Activated CD4-positive, alpha-beta T cell treated with anti-CD3 and anti-CD28 coated beads, Interleukin-2, amount 10 ng/mL, durations not matched to agents 24 days and 14 days (primary cell): ENCODE measurements at places on chromosomes 1 and 21.
A peak's percentile ranks its signal among the peaks of the same experiment; 100 is the strongest.

GRCh38 chr1:182972231-182972630 is 19.3 kb upstream of the SHCBP1L start:
- H3K4me1 ChIP-seq = no peaks in the 10 kb centered on the region
- no peak overlapping the region for H3K27ac ChIP-seq
- peaks cover 34% of the 10 kb centered on the region for H3K27me3 ChIP-seq
- no peak for DNase-seq

GRCh38 chr1:165235777-165236291 is 120.7 kb downstream of the LMX1A start:
- no peak overlapping the region for H3K4me3 ChIP-seq
- H3K36me3 ChIP-seq = peaks cover 2% of the 10 kb centered on the region
- DNase-seq = no peak
- H3K27me3 ChIP-seq = peaks cover 57% of the 10 kb centered on the region
- no peaks in the 10 kb centered on the region for H3K4me1 ChIP-seq
- H3K27ac ChIP-seq = no peak overlapping the region

GRCh38 chr1:75338616-75339483 is 204.7 kb downstream of the LHX8 start:
- no peak for DNase-seq
- no peaks in the 10 kb centered on the region for H3K4me1 ChIP-seq
- no peaks in the 10 kb centered on the region for H3K36me3 ChIP-seq

DNA sequence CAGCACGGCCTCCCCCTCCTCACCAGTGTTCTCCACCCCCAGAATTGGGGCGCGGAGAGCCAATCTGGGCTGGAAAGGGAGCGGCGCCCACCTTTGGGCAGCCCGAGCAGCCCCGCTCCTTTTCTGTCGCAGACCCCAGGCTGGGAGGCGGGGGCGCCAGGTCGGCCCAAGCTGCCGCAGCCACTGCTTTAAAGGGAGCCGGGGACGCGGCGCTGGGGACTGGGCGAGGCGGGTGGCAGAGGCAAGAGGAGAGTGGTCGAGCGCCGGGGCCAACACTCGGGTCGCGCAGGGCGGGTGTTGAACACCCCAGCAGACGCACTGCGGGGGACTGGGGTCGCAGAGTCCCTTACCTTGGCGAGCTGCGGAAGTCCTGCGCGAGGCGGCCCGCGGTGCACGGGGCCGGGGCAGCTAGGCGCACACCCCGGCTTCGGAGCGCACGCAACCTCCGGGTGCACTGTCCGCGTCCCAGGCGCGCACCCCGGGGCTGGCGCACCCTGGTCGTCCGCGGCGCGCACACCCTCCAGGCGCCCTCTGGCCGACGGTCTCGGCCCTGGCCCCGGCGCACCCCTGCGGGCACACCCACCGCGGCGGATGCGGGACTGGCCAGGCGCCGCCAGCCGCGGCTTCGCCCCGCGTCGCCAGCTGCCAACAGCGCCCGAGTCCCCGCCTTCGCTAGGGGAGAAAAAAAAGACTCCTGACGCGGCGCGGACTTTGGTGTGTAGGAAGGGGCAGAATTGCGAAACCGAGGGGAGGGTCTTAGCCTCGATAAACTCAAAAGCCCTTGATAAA is at the start of gene KANK4:
Gene KANK4, minus strand, starts transcription at position 679 of the 789 bp plus-strand sequence. CDS start 37,870 bp downstream, outside the sequence.
- no peak within 1 kb of the TSS for H3K27ac ChIP-seq
- H3K4me1 ChIP-seq = no peaks in the 10 kb centered on the region
- DNase-seq = no peak
- H3K27me3 ChIP-seq = peaks cover 35% of the 10 kb centered on the region

DNA sequence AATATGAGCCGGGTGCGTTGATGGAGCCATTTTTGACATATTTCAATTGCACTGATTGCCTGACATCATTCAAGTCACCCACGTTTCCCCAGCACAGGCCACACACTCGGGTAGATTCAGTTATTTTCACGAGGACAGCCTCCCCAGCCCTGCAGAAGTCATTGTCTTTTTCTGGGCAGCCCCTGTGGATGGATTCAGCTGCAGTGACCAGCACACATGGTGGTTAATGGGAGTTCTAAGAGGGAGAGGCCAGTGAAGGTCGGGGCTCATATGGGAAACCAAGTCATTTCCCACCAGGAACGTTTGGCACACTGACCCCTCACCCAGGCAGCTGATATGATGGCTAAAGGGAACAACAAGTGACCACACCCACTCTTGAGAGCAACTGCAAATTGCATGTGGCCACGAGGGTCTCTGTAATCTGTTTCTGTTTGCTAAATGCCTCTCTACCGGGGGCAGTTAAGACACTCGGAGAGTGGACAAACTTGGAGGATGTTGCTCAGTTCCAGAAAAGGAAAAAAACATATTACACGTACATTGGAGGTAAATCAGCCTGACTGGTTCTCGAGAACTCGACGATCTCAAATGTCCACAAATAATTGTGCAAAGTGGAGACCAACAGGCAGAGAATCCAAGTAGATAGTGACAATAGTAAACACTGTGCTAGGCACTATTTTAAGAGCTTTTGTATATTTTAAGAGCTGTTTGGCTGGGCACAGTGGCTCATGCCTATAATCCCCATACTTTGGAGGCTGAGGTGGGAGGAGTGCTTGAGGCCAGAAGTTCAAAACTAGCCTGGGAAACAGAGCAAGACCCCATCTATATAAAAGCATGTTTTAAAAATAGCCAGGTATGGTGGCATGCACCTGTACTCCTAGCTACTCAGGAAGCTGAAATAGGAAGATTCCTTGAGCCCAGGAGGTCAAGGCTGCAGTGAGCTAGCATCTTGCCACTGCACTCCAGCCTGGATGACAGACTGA is 167.2 kb upstream of the IRF2BP2 start:
- H3K27ac ChIP-seq = no peak overlapping the region
- peak; percentile 56 for DNase-seq
- H3K36me3 ChIP-seq = peaks cover 11% of the 10 kb centered on the region
- H3K4me1 ChIP-seq = peaks cover 10% of the 10 kb centered on the region
- no peak overlapping the region for H3K4me3 ChIP-seq

GRCh38 chr1:233704170-233704897 is 90.4 kb downstream of the KCNK1 start:
- peaks cover 4% of the 10 kb centered on the region for H3K27me3 ChIP-seq
- no peak overlapping the region for H3K27ac ChIP-seq
- H3K36me3 ChIP-seq = no peaks in the 10 kb centered on the region
- no peaks in the 10 kb centered on the region for H3K4me1 ChIP-seq
- H3K4me3 ChIP-seq = no peak overlapping the region

GRCh38 chr1:41399145-41399795 is 38.0 kb downstream of the FOXO6 start:
- H3K4me1 ChIP-seq = no peaks in the 10 kb centered on the region
- no peak overlapping the region for H3K27ac ChIP-seq
- H3K27me3 ChIP-seq = peaks cover 25% of the 10 kb centered on the region
- no peak for DNase-seq
- no peaks in the 10 kb centered on the region for H3K36me3 ChIP-seq

GRCh38 chr1:81409262-81409661 is 391.5 kb upstream of the ADGRL2 start:
- no peaks in the 10 kb centered on the region for H3K27me3 ChIP-seq
- H3K4me3 ChIP-seq = no peak overlapping the region
- H3K36me3 ChIP-seq = no peaks in the 10 kb centered on the region

DNA sequence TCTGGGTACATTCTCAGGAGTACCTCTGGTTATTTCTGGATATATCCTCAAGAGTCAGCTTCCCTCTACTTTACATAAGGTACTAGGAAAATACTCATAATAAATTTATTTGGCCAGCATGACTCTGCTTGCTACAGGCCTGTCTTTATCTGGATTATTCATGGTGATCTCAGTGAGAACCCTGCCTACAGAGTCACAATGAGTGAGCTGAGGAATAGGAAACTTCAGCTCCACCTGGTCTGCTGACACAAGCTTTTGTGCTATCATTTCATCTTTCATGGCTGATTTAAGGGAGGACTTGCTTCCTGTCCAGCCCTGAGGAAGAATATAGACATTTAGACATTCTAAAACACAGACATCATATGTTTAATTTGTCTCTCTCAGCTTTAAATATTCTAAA is 19.5 kb upstream of the SUCO start:
- no peaks in the 10 kb centered on the region for H3K36me3 ChIP-seq
- DNase-seq = no peak
- H3K4me1 ChIP-seq = no peaks in the 10 kb centered on the region

GRCh38 chr1:223038288-223039006 is 104.6 kb downstream of the TLR5 start:
- no peaks in the 10 kb centered on the region for H3K36me3 ChIP-seq
- H3K4me3 ChIP-seq = no peak overlapping the region
- no peaks in the 10 kb centered on the region for H3K4me1 ChIP-seq
- H3K27me3 ChIP-seq = no peaks in the 10 kb centered on the region
- no peak overlapping the region for H3K27ac ChIP-seq
- no peak for DNase-seq

GRCh38 chr1:230068621-230068873 is 1.5 kb downstream of the GALNT2 start:
- H3K36me3 ChIP-seq = peaks cover 7% of the 10 kb centered on the region
- H3K27ac ChIP-seq = peak overlapping the region; percentile 95
- H3K27me3 ChIP-seq = no peaks in the 10 kb centered on the region
- DNase-seq = no peak
- peaks cover 49% of the 10 kb centered on the region for H3K4me1 ChIP-seq
- H3K4me3 ChIP-seq = peak overlapping the region; percentile 94

GRCh38 chr1:4160181-4160580 is 260.1 kb upstream of the C1orf174 start:
- H3K27ac ChIP-seq = no peak overlapping the region
- no peak overlapping the region for H3K4me3 ChIP-seq
- H3K36me3 ChIP-seq = no peaks in the 10 kb centered on the region
- H3K27me3 ChIP-seq = no peaks in the 10 kb centered on the region

DNA sequence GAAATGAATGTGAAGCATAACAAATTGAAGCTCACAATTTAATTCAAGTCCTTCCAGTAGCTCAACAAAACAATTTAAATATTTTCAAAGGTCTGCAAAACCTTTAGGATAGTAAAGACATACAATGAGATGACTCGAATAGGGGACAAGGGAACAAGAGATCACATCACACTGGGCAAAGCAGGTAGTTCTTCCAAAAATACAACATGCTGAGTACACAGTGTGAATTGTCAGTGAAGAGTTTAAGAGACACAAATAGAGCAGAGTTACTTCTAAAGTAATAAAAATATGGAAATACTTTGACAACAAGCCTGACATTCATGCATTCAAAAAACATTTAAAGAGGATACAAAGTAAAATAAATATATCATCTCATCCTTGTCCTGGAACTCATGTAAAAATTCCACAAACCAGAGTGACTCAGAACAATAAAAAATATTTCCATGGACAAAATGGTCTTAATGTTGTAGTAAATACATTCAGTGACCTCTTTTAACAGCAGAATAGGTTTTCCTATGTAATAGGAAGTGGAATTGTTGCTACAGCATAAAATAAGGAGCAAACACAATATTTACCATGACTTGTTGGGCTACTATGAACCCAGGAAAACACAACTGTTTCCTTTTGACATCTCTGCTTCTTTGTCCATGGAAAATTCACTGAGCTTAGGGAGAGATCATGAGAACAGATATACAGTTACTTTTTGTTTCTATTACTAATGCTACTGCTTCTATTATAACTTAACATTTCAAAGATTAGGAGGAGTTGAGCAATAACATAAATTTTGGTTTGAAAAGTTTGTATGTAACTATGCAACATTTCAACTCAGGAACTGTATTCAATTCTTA is 83.7 kb upstream of the BCL10 start:
- H3K27ac ChIP-seq = no peak overlapping the region
- no peaks in the 10 kb centered on the region for H3K4me1 ChIP-seq
- peaks cover 15% of the 10 kb centered on the region for H3K27me3 ChIP-seq
- no peak for DNase-seq

DNA sequence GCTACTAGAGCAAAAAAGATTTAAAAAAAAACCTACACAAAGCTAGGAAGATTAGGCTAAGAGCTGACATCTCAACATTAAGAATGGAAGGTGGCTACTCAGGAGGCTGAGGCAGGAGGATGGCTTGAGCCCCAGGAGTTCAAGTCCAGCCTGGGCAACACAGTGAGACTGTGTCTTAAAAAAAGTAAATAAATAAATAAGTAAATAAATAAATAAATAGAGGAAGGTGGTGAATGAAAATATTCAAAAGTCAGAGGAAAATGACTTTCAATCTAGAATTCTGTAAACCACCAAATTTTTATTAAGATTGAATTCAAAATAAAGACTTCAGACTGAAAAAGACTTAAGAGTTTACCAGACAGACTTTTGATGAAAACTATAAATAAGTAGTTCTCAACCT is 50.9 kb upstream of the TMPRSS2 start:
- H3K27me3 ChIP-seq = peaks cover 17% of the 10 kb centered on the region
- no peak overlapping the region for H3K27ac ChIP-seq
- H3K4me1 ChIP-seq = no peaks in the 10 kb centered on the region
- no peak overlapping the region for H3K4me3 ChIP-seq
- H3K36me3 ChIP-seq = no peaks in the 10 kb centered on the region

DNA sequence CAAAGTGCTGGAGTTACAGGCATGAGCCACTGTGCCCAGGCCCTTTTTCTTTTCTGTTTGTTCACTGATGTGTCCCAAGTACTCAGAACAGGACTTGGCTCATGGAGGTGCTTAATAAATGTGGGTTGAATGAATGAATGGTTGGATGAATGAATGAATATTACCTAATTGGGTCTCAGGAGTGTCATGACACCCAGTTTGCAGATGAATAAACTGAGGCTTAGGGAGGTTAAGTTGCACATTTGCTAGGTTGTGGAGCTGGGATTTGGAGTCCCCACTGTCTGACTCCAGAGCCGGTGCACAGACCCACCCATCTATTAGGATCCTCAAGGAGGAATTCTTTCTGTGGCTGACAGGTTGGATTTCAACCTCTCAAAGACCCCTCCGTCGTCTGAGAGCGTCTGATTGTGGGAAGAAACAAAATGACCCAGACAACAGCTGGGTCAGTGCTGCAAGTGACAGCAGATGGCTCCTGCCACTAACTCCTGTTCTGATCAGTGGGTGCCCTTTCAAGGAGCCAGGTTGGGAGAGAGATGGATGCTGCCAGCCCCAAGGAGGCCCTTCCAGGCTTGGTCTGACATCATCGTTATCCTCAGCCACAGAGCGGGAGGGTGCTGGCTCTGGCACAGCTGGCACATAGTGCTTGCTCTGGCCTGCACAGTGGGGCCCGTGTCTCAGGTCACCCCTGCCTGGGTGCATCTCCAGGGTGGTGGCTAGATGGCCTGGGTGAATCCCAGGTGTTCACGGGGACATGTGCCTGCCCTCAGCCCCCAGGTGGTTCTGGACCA is 24.2 kb downstream of the ARHGEF10L start:
- H3K4me3 ChIP-seq = no peak overlapping the region
- H3K36me3 ChIP-seq = no peaks in the 10 kb centered on the region
- no peak overlapping the region for H3K27ac ChIP-seq

DNA sequence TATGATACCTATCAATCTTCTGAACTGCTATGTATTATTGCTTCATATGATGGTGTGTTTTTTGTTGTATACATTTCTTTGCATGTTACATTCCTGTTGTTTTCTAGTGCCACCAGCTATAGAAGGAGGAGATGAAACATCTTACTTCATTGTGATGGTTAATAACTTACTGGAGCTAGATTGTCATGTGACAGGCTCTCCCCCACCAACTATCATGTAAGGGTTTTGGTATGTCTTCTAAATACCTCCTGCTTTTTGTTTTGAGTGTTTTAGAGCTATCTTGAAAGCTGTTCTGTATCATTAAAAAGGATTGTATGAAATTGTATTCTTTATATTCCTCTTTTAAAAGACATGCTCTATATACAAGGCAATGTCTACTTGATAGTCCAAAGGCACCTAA is 282.7 kb downstream of the HMCN1 start:
- H3K27me3 ChIP-seq = no peaks in the 10 kb centered on the region
- no peak overlapping the region for H3K4me3 ChIP-seq
- no peak overlapping the region for H3K27ac ChIP-seq
- H3K4me1 ChIP-seq = no peaks in the 10 kb centered on the region
